Activated CD8-positive, alpha-beta memory T cell treated with anti-CD3 and anti-CD28 coated beads for 1 hour (primary cell): ENCODE measurements at places on chromosomes 7 and 10.

GRCh38 chr7:36863901-36864701, 139.8 kb upstream of the AOAH start:
- peak; percentile 9 for DNase-seq

- no peak for DNase-seq
Measured at GRCh38 chr7:85736085-85736484, 549.2 kb upstream of the SEMA3D start.

DNA sequence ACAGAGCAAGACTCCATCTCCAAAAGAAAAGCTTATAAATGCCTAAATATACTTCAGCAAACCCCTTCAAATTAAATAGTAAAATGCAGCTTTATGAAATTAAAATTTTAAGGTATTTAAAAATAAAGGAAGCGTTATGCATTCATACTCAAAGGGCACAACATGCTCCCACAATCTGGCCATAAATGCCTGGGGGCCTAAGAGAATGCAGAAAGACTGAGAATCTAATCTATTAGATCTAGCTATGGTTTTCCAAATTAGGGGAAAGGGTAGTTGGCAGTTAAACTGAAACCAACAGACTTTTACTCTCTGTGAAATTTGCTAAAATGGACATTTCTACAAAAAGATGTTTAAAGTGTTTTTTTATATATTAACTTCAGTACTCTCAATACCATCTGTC, 40.6 kb downstream of the SORBS1 start:
- no peak for DNase-seq

DNA sequence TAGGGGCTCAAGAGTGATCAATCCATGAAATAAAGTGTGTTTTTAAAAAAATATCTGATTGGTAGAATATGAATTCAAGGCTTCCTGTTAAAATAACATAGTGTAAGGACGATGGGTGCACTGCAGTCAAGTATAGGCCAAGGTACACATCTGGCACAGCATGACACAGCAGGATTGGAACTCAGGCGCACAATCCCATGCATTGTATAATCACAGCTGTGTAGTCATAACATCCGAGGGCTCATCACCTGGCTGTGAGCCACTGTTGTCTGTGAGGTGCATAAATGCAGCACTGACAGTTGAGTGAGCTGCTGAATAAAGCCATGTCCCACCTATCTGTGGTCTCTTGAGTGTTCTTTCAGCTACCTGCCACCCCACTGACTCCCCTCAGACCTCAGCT, 142.3 kb upstream of the HPS1 start:
- no peak for DNase-seq

DNA sequence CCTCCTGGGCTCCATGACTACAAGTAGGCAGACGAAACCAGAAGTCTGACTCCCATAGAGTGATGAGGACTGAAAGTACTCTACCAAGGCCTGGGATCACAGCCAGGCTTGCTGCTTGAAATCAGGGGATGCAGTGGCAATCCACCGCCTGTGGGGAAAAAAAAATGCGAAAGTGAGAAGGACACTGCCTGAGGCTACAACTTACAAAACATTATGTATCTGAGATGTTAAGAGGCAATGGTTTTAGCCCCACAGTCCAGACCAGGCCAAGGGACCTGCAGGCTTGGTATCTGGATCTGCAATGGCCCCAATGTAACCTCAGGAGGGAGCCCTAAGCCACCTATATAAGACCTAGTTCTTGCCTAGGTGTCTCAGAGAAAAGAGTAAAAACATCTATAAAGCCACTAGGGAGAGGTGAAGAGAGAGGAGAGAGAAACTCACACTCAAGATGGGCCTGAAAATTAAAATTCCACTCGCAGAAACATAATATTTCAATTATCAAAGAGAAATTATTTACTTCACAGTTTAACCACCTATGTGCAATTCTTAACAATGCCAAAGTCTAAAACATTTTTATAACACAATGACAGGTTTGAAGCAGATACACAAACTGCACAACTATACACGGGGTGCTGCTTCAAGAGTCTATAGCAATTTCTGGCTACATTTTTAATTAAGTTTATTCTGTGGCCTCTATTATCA, 13.9 kb downstream of the DNAJC1 start:
- no peak for DNase-seq

GRCh38 chr7:11297764-11298163, 324.1 kb downstream of the PHF14 start:
- no peak for DNase-seq

DNA sequence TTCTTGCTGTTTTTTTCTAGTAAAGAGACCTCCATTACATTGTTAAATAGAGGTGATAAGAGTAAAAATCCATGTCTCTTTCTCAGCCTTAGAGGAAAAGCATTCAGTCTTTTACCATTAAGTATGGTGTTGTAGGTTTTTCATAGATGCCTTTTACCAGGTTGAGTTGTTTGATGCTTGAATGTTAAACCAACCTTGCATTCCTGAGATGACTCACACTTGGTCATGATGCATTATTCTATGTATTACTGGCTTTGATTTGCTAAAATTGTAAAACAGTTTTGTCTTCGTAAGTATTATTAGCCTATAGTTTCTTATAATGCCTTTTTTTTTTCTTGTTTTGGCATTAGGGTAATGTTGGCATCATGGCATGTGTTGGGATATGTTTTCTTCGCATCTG, 90.0 kb downstream of the ANKRD61 start:
- DNase-seq = no peak

DNA sequence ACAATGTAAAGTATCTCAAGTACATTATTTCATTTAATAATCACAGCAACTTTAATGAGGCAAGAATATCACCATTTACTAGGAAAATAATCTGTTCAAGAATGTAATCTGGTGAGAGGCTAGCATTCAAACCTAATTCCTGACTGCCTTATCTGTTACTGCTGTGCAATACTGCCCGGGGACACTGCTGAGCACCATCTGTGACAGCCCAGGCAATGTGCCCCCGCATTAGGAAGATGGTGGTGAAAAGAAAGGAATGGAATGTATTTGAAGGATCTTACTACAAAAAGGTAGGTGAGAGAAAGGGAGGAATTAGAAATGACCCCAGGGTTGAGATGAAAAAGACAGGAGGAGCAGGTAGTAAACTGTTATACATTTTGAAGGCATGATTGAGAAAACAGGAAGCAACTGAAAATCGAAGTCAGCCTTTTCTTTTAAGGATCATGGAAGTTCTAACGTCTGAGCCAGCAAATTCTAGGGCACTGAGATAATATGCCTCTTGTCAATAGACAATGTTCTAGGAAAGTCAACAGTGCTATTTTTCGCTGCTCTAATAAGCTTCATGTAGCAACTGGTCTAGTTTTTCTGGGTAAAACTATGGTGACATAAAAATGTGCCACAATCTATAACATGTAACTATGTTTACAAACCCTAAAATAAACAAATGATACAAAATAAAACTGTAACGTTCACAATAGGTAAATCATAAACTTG, 90.4 kb downstream of the ETV1 start:
- no peak for DNase-seq

- DNase-seq = no peak
Measured at GRCh38 chr7:76411626-76412025, 2.1 kb upstream of the SSC4D start.

DNA sequence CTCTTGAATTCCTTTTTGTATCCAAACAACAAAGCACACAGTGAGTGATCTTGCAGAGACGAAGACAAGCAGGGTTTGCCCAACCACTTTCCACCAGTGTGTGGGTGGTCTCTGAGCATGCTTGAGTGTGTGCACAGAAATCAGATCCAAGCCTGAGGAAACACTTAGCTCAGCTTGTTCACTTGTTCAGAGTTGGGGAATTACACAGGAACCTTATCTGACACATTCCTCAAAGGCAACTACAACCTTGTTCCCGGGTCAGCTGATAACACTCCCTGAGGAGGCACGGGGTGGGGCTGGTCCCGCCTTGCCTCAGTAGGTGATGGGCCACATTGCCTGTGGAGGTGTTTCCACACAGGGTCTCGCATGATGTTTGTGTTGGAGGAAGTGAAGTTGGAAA, 216.9 kb downstream of the DYNC1I1 start:
- no peak for DNase-seq

DNA sequence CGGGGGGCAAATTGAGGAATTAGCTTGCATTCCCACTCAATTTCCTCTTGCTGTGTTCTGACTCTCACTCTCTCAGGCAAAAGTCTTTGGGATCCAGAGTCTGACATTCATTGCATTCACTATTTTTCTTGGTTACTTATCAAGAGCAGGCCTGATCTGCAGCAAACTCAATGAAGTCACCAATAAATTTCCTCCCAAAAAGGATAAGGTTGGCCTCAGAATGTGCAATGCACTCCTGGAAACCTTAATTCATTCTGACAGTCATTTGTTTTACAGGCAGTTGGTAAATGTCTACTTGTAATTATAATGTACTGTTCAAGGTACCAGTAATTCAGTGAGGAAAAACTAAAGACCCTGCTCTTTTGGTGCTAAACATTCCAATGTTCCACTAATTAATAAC, 6.3 kb upstream of the DGKI start:
- no peak for DNase-seq

GRCh38 chr10:93075369-93076221, 1.9 kb downstream of the CYP26A1 start:
- DNase-seq = no peak

DNA sequence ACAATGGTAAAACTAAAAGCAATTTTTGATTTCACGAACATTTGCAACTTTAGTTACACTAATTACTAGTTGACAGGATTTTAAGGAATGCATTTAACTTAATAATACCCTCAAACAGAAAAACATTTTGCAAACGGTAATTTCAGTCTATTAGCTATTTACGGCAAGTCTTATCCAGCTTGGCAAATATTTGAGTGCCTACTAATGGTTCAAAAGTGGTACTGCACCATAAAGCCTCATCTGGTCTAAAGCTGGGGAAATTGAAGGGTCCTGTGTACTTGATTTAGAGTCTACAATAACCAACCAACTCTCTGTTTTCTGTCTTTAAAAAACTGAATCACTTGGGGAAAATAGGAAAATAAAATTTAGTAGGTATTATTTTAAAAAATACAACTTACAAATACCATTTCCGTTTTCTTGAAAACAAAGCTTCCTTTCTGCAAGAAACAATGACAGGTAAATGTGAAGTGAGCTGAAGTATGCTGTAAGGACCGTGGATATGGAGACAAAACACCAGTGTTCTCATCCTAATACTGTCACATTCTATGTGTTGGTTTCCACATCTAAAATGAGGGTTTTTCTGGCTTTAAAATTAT, 142.3 kb downstream of the VPS50 start:
- DNase-seq = no peak

DNA sequence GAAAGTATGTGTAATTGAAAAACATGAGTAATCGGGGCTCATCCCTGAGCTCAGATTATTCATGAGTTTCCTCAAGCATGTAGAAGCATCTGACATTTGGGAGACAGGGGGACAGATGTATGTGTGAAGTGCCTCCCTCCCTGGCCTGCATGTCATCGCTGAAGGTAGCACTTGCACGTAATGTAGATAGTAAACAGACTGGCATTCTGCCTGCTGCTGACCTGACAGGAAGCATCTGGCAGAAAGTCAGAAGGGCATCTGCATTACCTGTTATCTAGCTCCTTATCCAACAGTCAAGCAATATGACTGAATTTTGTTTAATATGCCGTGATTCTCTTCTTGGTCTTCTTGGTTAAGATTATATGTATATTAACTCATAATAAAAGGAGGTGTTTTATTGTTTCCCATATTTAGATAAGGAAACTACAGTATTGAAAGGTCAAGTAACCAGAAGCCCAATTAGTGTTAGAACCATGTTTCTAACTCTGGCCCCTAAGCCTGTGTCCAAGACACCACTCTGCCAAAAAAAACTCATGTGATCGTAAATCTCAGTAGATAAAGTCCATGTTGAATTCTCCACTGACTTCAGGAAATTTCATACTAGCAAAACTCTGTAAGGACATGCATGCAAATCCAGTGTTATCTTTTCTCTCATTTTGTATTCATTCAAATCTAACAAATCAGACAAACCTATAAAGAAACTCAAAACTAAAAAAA, 918.1 kb upstream of the MBL2 start:
- DNase-seq = no peak

DNA sequence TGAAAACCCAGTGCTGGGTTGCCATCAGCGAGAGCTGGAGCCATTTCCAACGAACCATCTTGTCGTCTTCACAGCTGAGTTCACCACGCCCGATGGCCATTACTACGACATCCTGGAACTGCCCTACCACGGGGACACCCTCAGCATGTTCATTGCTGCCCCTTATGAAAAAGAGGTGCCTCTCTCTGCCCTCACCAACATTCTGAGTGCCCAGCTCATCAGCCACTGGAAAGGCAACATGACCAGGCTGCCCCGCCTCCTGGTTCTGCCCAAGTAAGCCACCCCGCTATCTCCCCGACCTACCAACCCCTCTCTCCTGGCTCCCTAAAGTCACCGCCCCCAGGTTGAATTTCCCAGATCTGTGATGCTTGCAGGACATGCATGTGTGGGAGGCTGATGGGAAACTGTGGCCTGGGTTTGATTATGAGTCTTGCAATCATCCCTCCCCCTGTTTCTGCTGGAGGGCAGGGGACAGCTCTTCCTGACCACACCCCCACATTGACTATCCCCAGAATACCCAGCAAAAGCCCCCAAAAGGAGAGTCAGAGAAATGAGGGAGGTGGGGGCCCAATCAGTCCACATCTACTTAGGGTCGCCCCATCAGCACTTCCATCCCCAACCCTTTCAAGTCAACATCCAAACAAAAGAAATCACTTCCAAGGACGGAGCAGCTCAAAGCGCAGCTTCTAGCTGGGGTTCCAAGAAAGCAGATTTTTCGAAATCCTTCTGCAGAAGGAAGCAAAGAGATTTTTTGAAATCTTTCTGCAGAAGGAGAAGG, 6.9 kb downstream of the SERPINE1 start:
- DNase-seq = no peak

DNA sequence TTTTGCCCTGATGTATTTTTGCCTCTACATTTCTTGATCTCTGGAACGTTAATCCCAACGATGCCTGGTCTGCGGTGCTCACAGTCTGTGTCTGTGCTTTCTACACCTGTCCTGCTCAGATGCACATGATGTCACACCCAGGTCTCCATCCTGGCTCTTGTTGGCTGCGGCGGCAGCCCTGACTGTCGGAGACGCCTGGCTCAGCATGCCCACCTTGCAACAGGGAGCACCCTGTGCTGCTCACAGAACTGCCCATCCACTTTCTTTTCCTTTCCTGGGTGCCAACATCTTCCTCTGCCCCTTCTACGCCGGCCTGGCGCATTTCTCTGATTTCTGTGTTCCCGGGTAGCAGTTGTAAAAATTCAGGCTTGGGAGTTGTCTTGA, 106.2 kb downstream of the CUX1 start:
- DNase-seq = no peak

GRCh38 chr10:133466683-133467275, 13.0 kb downstream of the SCART1 start:
- DNase-seq = no peak
